Nucleus accumbens (tissue), 56 donors: ENCODE measurements at places on chromosomes 7 and 10.

- no peak for DNase-seq
These were observed 720 bp downstream of the SNCG start for GRCh38 chr10:86958901-86959736.

DNA sequence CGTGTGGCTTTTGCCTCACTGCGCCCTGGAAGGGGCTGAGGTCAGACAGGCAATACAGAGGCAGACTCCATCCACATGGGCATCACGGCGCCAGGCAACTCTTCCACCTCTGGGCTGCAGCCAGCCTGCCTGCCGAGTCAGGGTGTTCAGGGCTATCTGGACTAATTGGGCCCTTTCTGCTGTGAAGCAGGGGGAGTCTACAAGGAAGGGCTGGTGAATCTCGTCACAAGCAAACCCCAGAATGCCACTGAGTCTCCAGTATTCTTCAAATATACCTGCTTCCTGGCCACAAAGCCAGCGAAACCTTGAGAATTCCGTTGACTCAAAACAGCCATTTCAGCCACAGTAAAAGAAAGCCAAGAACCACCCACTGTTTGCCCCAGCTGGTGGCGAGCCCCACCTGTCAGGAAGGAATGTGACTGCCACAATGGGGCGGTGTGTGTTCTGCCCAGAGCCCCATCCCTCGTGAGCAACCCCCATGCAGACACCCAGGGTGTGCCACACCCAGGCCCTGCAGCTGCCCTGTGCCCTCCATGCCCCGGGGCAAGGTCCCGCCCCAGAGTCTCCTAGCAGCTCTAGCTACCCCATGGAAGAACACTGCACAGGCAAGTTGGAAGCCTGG, 117.3 kb downstream of the FAM53B start:
- DNase-seq = no peak

- no peak for DNase-seq
These were observed 14.6 kb downstream of the ZCWPW1 start for GRCh38 chr7:100413889-100414288.

DNA sequence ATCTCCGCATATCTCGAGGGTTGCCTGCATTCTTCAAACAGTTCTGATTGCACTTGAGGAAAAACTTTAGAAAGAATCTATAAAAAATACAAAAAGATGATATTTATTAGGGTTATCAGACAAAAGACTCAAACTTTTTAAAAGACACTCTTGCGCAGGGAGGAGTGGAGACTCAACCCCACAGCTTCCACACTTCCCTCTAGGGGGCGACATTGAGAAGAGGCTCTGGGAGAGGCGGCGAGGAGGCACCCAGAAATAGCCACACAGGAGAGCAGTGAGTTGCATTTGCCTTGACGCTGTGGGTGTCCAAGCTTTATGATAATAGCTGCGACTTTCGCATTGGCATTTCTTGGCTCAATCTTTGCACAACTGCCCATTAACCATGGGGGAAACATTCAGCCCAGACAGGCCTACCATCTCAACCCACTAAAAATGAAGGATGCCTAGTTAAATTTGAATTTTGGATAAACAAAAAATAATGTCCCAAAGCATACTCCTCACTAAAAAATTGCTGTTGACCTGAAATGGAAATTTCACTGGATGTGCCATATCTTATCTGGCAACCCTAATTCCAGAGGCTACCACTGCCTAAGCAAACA, 86.2 kb downstream of the EBF3 start:
- DNase-seq = no peak

GRCh38 chr7:70647801-70648498, 484.0 kb upstream of the GALNT17 start:
- no peak for DNase-seq

DNA sequence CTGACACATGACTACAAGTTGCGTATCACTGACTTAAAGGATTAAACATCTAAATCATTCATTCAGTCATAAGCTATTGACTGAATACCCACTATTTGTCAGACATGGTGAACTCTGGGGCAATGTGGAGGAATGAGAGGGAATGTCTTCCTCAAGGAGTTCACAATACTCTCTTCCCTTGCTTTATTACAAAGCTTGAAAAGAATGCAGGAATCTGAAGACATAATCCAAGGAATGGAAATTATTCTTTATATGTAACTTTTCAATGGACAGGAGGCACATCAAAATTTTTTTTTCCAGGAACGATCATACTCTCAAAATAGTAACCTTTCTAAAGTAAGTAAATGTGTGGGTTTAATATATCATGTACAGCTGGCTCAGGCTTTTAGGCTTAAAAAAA, 111.9 kb downstream of the ATXN7L1 start:
- DNase-seq = no peak

GRCh38 chr10:61047788-61048560, 104.0 kb upstream of the RHOBTB1 start:
- no peak for DNase-seq

DNA sequence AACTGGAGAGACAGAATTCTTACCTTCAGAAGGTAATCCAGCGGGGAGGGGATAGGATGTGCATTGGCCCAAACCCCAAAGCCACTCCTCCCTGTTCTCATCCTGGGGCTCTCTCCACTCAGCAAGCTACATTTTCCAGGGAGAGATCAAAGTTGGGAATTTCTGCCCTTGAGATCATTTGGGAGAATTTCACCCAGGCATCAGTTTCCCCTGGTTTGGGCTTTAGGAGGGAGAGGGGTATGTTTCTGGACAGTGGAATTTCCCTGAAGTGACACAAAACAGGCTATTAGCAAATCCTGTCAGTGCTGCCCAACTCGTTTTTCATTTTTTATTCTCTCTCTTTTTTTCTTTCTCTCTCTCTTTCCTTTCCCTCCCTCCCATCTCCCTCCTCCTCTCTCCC, 35.7 kb downstream of the CYP17A1 start:
- no peak for DNase-seq

GRCh38 chr7:90692396-90692795, 96.3 kb downstream of the CDK14 start:
- DNase-seq = no peak

DNA sequence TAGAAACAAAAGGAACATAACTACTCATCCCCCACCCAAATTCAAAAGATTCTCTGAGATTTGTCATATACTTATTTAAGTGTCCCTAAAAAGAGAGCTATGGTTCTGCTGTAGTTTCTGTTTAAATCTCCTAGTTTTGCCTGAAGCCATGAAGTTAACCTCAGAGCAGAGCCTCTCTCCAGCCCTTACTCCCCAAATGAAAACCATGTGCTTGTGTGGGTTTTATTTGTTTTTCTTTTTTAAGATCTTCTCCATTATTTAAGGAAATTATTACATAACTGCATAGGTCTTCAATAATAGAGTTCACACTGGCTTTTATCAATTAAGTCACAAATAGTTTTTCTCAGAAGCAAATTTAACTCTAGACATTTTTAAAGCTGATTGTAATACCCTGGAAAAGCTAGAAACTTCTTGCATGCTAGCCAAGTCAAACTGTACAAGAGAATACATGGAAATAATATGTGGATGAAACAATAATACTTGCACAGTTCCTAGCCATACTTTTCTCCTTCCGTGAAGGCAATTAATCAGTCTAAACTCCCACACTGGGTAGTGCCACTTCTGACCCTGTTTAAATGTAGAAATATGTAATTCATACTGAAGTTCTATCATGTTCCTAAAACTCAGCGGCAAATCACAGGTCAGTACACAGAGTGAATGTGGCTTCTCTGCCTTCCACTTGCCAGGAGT, 579.7 kb downstream of the SUGCT start:
- DNase-seq = no peak
